ENCODE measurements at places on chromosomes 3 and 15.

DNA sequence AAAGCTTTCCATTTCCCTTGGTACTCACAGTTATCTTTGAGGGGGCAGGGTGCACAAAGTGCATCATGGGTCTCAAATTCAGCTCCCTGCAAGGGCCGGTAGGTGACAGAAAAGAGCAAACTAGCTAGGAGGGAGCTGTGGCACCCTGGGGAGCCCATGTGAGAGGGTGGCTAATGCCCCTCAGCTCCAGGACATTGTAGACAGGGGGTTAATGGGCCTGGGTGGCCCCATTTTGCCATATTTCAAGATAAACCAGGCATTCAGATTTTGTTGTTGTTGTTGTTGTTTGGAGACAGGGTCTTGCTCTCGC is 3.7 kb upstream of the SLC6A6 start:
- DNase-seq = peak; percentile 71

- DNase-seq = no peak
Measured at GRCh38 chr15:60994963-60995475, 234.1 kb downstream of the RORA start.

GRCh38 chr15:71970435-71970834 is 147.5 kb downstream of the MYO9A start:
- no peak for DNase-seq

- no peak for DNase-seq
Measured at GRCh38 chr3:87260270-87260669, 16.1 kb downstream of the POU1F1 start.

DNA sequence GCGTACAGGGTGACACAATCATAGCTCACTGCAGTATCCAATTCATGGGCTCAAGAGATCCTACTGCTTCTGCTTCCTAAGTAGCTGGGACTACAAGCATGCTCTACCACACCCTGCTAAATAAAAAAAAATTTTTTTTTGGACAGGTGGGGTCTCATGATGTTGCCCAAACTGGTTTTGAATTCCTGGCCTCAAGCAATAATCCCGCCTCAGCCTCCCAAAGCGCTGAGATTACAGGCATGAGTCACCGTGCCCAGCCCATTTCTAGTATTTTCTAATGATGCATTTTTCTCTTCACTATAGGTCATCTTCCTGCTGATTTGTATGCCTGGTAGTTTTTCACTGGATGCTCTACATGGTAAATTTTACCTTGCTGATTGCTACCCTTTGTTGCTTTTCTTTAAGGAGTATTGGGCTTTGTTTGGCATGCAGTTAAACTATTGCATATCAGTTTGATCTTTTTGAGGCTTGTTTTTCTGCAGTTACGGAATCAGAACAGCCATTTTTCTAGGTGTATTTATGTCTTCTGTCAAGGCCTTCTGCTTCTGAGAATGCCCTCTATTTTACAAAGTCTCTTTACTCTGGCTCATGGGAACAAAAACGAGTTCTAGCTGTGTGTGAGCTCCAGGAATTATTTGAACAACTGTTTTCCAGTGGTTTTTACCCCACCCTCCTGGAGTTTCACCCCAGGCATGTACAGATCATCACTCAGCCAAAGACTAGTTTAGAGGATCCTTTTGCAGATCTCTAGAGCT is 14.2 kb upstream of the NPTN start:
- DNase-seq = no peak

- no peak for DNase-seq
Measured at GRCh38 chr3:121817753-121818152, 17.1 kb downstream of the IQCB1 start.

- DNase-seq = no peak
Measured at GRCh38 chr3:117820658-117821299, 1111.2 kb downstream of the TUSC7 start.

DNA sequence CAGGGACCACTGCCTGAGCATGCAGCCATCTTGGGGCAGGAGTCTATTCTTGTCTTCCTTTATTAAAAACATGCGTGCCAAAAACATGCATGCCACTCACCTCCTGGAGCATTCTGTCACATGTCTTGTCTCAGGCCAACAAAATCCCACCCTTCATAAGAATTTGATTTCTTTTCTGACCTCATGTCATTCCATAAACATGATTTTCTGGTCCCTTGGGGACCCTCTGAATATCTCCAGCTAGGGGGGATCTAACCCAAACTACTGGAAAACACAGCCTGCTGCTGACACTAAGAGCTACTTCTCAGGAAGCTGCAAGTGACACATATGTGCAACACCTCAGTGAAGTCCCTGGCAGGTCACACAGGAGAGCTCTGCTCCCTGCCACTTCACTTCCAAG is 26.8 kb upstream of the NOX5 start:
- DNase-seq = no peak

GRCh38 chr3:157300094-157300493 is 136.6 kb upstream of the PTX3 start:
- no peak for DNase-seq

GRCh38 chr3:123880998-123881561 is 3.1 kb downstream of the MYLK start:
- DNase-seq = no peak

GRCh38 chr15:80783260-80783659 is 4.1 kb downstream of the CEMIP start:
- no peak for DNase-seq

DNA sequence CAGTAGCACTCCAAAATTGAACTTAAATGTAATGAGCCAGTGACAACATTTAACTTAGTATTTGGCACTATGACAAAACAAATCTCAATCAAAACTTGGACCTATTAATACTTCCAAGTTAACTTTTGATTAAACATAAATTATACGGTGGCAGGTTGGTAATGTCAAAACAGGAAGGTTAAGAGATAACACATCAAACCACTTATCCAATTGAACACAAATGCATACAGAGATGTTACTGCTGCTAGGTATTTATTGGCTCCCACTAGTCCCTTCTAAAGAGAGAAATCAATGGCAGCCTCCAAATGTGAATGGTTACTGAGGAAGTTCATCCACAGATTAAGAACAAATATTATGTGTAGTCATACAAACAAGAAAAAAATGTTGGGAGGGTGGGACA is 1.8 kb downstream of the GSK3B start:
- DNase-seq = no peak

- DNase-seq = no peak
Measured at GRCh38 chr3:70360979-70361760, 48.7 kb upstream of the MDFIC2 start.

- no peak for DNase-seq
Measured at GRCh38 chr15:71357321-71357732, 242.1 kb downstream of the THSD4 start.

DNA sequence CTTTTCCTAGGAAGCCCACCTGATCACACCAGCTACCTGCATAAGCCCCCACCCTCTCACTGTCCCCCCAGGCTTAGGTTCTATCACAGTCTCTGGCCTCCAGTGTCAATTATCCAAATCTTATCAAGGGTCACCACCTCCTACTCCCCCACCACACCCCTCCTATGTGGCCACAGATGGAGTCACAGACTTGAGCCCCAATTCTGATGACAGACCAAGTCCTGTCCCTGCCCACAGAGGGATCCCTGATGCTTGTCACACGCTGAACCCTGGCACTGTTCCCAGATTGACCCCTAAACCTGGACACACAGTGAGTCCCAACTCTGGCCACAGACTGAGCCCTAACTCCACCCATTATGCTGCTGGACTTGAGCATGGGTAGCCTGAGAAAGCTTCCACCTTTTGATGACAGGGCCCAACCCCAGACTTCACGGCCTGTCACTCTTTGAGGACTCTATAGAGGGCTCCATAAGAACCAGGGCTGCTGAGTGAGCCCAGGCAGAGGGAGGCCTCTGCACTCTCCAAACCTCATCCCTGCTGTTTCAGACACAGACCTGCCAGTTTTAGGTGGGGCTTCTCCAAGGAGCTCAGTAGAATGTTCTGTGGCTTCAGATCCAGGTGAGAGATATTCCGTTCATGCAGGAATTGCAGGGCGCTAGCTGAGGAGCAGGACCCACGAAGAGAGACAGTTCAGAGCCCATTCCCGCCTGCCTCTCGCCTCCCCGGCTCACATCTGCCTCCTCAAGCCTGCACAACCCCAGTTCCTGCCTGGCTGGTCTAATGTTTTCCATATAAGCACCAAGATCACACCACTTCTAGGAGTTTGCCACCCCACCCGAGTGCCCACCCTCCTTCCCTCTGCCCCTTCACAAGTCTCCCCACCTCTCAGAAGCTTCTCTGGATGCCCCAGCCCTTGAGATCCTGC is 1.8 kb downstream of the ULK3 start:
- DNase-seq = no peak

DNA sequence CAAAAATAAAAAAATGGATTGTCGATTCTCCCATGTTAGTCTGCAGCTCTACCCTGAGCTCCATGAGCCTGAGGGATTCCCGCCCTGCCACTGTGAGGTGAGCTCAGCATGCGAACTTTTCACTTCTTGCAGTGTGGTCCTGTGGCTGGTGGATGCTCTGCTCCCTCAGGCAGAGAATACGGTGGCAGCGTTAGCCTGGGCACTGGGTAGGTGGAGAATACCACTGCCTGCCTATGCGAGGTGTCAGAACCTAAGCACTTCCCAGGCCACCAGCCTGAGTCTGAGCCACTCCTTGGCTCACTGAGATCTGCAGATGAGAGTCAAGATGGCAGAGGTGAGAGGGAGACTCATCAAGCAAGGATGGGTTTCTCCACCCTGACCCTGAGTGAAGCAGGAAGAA is 70.1 kb downstream of the ITGB5 start:
- DNase-seq = no peak

- no peak for DNase-seq
Measured at GRCh38 chr3:119302697-119303551, 8.7 kb downstream of the ARHGAP31 start.

DNA sequence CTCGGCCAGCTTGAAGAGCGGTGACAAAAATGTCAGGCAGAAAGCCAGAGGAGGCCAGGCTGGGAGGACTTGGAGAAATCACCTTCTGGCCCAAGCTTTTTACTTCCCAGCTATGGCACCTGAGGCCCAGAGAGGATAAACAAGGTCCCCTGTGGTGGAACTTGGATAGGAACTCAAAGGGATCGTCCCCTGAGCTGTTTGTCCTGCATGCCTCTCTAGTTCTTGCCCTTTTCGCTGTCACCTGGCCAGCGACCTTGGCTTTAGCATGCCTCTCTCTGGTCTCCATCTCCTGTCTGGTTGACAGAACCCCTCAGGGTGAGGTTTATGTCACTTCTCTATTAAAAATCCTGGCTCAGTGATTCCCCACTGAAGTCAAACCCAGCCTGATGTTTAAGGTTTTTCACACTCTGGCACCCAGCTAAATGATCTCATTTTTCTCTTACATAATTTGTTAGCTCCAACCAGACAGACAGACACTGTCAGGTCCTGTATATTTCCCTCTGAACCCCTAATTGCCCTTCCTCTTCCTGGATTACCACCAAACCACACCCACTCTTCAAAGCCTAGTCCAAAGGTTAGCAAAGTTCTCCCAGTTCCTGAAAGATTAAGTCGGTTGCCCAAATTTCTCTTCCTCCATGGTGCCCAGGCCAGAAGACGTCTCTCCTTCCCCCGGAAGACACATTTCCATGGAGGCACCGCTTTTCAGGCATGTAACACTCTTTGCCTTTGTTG is 169.1 kb downstream of the FAM43A start:
- no peak for DNase-seq

GRCh38 chr3:25532431-25533162 is 104.5 kb downstream of the RARB start:
- no peak for DNase-seq

DNA sequence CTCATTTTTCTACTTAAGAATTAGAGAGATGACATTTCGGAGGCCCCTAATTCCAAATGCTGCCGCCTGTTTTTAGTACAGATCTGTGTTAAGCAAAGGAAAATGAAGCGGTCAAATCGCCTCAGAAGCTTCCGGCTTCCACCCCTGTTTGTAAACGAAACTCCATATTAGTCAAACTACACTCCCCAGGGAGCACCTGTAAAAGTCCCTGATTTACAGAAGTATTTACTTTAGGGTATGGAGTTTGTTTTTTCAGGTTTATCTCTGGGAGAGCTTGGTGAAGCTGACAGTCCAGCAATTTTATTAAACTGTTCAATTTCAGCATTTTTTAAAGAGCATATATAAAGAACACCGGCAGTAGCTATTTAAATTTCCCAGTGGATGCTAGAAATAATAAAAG is 319.8 kb downstream of the FHIT start:
- DNase-seq = no peak

DNA sequence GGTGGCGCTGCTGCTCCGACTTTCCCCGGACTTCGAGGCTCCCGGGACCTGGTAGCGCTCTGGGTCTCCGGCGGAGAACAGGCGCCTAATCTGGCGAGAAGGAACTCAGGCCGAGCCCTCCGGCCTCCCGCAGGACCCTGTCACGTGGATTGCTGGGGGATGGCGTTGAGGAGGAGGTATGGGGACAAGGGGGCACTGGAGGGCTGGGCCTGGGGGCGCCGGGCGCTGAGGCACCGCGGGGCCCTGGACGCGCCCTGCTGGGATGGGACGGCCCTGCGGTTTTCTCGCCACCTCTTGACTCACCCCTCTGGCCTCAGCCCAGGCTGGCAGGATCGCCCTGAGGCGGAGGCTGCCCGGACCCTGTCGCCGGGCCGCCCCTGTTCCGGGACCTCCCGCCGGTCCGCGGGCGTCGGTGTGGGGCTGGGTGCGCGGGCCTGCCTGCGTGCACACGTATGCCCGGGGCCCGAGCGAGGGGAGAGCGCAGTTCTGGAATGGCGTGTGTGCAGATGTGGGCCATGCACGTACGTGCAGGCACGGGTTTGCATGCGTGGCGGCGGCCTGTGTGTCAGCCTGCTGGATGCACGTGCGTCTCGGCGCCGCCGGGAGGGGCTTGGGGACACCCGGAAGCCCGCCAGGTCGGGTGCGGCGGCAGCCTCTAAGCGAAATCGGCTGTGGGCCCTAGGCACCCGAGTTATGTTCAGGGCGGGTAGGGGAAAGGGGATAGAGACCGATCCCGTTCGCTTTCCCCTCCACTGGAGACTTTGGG is 752 bp downstream of the C15orf39 start:
- peak; percentile 72 for DNase-seq

DNA sequence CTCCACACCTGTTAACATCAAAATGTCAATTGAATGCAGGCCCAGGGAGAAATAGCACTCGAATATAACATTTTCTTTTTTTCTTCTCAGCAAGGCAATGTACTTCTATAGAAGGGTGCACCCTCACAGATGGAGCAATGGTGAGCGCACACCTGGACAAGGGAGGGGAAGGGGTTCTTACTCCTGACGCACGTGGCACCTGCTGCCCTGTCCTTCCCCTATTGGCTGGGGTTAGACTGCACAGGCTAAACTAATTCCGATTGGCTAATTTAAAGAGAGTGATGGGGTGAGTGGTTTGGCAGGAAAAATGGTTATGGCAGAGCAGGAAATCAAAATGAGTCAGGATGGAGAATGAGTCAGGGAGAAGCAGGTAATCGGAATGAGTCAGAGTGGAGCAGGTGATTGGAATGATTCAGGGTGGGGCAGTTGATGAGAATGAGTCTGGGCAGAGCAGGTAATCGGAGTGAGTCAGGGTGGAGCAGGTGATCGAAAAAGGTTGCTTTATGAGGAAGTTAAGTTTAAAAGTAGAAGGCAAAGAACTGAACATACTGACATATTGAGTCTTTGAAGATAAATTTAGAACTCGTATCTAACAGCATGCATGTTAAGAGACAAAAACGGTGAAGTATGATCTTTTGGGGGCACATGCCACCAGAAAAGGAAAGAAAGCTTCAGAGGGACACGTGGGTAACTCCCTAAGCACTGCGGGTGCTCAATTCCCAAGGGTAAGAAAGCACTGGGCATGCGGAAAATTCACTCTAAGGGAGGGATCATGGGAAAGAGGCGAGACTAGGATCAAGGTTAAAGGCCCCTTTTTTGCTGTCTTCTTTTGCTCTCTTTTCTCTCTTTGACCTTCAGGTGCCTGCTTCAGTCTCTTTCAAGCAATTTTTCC is 72.9 kb upstream of the GALNT15 start:
- DNase-seq = no peak

GRCh38 chr3:150577855-150578254 is 25.3 kb upstream of the SELENOT start:
- DNase-seq = no peak

All from 8988T (cell line).